ENCODE measurements at places on chromosomes 3 and 15.
A peak's percentile ranks its signal among the peaks of the same experiment; 100 is the strongest.

- DNase-seq: no peak
These were observed 113.8 kb downstream of the MBNL1 start for GRCh38 chr3:152382312-152383135.

GRCh38 chr15:90075420-90076289, 26.6 kb downstream of the IDH2 start:
- DNase-seq: no peak

DNA sequence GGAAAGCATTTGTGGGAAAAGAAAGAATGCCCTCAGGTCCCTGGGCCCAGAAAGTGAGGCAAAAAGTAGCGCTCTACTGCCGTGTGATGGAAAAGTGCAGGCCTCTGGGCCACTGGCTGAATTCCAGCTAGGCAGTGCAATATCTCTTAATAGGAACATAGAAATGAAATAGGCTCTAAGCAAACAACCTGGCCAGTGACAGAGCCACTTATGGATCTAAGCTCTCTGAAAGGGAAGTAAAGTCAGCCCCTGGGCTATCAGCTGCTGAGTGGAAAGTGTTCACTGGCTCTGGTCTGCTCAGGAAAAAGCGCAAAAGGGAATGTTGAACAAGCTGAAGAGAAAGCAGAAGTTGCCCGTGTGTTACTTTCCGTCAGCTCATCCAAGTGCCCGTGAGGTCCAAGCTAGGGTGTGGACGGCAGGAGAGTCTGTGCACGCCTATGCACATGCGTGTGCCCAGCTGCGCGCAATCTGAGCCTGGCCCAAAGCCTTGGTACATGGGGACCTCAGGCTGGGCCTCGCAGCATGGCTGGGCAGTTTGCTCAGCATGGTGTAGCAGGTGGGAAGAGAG, 74.0 kb upstream of the RAD18 start:
- no peak for DNase-seq

DNA sequence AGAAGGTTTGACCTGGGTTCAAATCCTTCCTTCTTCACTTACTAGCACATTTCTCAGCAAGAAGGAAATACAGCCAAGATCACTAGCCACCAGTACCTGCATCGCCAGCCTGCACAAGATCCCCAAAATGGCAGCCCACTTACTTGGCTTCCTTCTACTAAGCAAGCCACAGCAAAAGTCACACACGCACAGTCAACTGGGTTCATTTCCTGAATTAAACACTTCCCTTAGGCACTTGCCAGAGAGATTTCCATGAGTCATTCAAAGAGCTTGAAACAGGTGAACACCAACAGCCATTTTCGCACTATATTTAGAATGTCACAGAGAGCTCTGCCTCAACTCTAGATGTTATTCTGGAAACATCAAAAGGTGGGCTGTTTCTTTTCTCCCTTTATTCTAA, 42.6 kb downstream of the MGLL start:
- no peak for DNase-seq

- no peak for DNase-seq
These were observed 48.0 kb upstream of the WDR72 start for GRCh38 chr15:53807501-53807900.

DNA sequence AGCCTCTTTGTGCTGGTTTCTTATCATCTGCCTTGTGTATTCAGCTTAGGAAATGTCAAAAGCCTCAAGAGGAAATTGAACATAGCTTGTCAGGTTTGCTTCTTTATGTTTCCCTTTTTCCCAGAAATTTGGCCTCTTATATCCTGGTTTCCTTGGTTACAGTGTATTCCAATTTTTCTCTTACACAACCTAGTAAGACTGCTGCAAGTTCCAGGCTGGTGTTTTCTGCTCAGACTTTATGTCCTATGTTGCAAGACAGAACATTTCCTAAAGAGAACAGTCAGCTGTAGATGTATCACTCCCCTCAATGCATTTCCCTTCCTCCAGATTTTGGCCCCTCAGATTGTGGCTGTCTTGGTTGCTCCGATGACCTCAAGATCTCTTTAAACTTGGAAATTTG, 102.5 kb downstream of the SH3GL3 start:
- no peak for DNase-seq

DNA sequence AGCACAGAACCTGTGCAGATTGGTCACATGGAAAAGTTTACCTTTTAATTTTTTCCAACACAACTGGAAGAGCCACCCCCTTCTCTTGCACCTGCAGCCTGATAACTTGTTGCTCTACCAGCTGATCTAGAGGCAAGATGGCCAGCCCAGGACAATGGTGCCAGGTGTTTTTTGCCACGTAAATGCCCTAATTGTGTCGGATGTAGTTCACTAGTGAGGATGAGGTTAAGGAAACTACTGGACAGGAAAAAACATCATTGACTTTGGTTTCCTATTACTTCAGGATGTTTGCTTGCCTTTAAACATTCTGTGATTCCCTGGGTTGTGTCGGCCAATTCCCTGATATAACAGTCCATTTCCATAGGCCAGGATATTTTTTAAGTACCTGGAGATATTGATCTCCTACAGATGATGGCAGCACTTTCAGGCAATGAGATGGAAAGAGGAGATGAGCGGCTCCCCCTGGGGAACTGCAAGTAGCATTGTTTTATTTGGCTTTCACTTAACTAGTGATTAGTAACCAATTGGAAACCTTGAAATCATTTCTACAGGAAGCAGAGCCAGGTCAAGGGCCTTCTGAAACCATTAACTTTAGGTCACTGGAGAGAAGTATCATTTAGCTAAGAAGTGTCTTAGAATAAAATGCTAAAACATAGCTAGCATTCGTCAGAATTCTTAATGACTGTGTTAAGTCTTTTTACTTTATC, 72.5 kb downstream of the OSBPL10 start:
- DNase-seq: no peak

- no peak for DNase-seq
These were observed 24.5 kb upstream of the MFSD1 start for GRCh38 chr3:158777161-158777873.

DNA sequence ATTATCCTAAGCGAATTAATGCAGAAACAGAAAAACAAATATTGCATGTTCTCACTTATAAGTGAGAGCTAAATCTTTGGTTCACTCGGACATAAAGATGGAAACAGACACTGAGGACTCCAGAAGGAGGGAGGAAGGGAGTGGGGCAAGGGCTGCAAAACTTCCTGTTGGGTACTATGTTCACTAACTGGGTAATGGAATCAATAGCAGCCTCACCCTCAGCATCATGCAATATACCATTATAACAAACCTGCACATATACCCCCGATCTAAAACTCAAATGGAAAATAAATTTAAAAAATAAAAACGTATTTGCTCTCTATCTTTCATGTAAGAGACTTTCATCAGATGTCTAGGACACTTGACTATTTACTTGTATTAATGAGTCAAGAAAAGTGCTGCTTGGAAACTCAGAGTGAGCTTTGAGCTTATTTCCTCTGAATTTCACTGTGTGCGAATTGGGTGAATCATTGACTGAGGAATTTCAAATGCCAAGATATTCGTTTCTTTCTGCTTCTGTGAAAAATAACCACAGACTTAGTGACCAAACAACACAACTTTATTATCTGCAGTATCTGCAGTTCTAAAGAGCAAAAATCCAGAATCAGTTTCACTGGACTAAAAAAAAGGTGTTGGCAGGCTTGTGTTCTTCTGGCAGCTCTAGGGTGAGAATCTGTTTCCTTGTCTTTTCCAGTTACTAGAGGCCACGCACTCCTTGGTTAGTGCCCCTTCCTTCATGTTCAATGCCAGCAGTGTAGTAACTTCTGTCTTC, 18.4 kb downstream of the TM4SF18 start:
- peak; percentile 94 for DNase-seq

- DNase-seq: no peak
These were observed 251.7 kb upstream of the GOLGA6L4 start for GRCh38 chr15:83983634-83984458.

GRCh38 chr3:43071313-43071893, 34.5 kb downstream of the POMGNT2 start:
- no peak for DNase-seq

DNA sequence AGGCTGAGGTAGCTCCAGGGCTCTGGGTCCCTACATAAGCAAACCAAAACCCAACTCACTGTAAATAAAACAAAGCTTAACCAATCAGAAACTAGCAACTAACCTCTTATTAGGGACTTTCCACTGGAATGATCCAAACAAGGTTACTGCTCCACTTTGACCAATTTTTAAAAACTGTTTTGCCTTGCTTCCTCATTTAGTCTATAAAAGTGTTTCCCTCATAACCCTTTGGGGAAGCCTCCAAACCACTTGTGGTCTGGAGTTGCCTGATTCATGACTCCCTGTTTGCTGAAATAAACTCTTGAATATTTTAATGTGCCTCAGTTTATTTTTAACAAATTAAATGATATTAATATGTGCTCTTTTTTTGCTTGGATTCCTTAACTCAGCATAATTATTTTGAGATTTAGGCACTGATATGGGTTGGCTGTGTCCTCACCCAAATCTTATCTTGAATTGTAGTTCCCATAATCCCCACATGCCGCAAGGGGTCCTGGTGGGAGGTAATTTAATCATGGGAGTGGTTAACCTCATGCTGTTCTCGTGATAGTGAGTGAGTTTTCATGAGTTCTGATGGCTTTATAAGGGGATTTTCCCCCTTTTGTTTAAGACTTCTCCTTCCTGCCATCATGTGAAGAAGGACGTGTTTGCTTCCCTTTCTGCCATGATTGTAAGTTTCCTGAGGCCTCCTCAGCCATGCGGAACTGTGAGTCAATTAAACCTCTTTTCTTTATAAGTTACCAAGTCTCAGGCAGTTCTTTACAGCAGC, 90.6 kb downstream of the CD200R1L start:
- no peak for DNase-seq

- DNase-seq: no peak
These were observed 77.5 kb downstream of the TBC1D5 start for GRCh38 chr3:17664923-17665322.

GRCh38 chr3:105956306-105956705, 87.5 kb upstream of the CBLB start:
- DNase-seq: no peak

- no peak for DNase-seq
These were observed 60.5 kb downstream of the IGF2BP2 start for GRCh38 chr3:185764163-185764979.

DNA sequence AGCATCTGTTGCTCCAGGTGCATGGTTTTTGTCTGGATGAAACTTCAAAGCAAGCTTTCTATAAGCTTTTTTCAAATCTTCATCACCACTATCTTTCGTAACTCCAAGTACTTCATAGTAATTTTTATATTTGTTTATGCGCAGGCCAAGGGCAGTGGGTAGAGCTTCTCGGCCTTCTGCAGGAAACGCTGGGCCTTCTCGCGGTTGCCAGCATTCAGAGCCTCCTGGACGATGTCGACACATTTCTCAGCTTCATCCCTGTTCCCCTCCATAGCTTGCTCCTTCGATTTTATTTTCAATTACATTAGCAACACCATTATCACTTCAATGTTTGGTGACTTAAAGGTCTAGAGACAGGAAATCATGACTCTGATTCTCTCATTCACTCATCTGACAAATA, 20.2 kb downstream of the DENND4A start:
- DNase-seq: no peak

- DNase-seq: no peak
These were observed 32.9 kb downstream of the RNF111 start for GRCh38 chr15:59020322-59020721.

GRCh38 chr3:80785875-80786274, 975.6 kb downstream of the GBE1 start:
- DNase-seq: no peak

GRCh38 chr15:48481802-48482201, 150.6 kb downstream of the DUT start:
- no peak for DNase-seq

GRCh38 chr15:82045179-82045891, 483 bp downstream of the MEX3B start:
- DNase-seq: peak; percentile 12

DNA sequence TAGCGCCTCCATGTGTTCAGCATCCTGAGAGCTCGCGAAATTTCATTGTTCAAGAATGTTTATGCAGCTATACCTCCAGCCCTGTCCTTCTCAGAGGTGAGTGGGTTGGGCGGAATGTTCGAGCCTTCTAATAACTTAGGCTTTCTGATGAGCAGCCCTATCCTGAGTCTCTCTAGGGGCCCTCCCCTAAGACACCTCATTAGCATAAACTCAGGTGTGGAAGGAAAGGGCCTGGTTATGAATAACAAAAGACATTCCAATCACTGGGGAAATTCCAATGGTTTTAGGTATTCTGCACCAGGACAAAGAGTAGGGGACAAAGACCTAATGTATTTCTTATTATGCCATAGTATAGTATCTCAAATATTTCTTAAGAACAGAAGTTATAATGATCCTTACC, 138.1 kb upstream of the PDZRN3 start:
- DNase-seq: no peak

- no peak for DNase-seq
These were observed 18.9 kb downstream of the TLE3 start for GRCh38 chr15:70078578-70079417.

- no peak for DNase-seq
These were observed 33.6 kb downstream of the TRIM42 start for GRCh38 chr3:140711390-140712035.

GRCh38 chr3:32334675-32335074, 57.0 kb upstream of the CMTM7 start:
- no peak for DNase-seq

GRCh38 chr3:49638445-49638844, 35.7 kb upstream of the APEH start:
- DNase-seq: peak; percentile 47

GRCh38 chr3:170038434-170039110, 777 bp downstream of the GPR160 start:
- DNase-seq: no peak

GRCh38 chr3:123067689-123068600, 1.1 kb downstream of the PDIA5 start:
- no peak for DNase-seq

- DNase-seq: no peak
These were observed 29.9 kb upstream of the TMOD3 start for GRCh38 chr15:51799282-51800252.

DNA sequence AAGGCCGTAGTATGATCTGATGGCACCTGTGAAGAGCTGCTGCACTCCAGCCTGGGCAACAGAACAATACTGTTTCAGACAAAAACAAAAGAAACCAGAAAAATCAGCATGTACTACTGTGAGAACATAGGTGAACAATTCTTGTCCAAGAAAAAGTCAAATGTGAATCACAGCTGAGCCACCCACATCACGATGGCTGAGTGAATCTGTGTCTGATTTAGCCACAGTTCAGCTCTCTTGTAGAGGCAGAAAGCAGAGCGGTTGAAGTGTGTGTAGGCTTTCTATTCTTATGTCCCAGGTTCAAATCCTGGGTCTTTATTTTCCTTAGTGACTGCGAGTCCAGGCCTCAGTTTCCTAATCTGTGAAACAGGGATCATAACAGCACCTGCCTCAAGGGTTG, 4.4 kb upstream of the FURIN start:
- DNase-seq: no peak

DNA sequence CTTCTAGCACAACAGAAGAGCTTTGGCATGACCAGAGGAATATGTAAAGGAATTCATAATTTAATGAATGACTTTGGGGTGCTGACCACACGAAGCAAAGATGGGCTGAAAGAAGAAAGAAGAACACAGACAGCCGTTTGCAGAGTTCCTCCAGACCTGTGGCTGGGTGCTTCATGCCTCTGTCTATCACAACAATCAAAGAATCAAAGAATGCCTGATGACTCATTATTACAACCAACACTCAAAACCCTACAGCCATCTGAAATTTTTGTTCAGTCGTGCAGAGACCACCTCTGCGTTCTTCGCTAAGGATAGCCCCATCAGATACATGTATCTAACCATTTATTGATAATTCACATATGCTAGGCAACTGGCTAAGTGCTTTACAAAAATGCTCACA, 129.0 kb upstream of the PRICKLE2 start:
- DNase-seq: no peak
